ENCODE measurements at places on chromosomes 4 and X.

GRCh38 chr4:125891597-125892258, 577.0 kb downstream of the FAT4 start:
- DNase-seq: no peak

DNA sequence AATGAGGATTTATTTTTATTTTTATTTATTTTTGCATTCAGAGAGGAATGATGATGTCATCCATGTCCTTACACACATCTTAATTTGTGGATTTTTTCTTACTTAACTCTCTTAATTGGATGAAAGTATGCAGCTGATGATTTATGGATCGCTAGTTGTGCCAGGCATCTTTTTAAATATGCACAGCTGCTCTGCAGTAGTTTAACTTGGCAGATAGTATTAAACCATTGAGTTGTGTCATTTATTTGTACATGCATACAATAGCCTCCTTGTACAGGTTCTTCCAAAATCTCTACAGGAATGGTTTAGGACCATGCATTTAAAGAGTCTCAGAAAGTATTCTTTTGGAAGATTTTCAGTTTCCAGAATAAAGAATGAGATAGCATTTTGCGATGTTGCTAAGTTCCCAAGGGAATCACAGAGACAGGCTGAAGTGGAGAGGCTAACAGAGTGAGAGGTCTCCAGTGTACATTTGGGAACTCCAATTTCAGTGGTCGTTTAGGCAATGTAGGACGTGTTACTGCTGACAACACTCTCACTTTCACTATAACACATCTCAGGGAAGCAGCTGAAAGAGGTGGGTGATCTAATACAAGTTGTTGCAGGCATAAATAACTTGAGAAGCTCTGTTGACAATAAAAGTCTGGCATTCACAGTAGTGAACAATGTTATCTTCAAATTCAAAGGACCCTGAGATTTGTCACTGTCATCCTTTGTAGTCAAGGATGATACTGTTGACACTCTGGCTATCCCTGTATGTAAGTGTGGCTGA, 49.9 kb upstream of the SCRG1 start:
- no peak for DNase-seq

DNA sequence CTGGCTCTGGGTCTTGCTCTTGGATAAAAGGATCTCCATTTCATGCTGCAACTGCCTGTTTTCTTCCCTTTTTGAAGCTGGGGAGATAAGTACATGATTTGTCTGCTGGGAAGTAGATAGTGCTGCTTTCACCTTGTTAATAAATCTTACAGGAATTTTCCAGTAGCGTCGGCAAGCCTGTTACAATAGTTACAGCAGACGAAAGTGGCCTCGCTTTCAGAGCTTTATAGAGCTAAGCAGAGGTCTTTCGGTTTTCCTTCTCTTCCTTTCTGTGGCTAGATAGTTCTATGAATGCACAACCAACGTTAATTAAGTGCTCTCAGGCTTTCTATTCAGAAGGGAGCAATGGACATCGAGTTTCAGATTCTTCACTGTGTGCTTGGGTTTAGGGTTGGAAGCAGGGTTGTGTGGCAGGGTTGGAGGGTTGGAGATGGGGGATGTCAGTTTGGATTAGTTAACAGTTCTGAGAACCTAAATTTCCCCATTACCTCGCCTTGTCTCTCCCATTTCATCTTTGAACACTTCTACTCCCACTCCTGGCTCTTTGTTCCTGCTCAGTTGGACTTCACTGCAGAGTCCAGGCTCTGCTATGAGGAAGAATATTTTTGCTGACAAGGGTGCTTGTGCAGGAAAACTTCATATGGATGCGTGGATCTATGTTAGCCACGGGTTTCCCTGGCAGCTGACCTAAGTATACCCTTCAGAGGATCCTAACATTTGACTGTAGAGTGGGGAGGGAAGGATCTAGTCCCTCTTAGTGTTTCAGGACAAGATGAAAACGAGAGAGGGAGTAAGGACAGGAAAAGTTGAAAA, 237.9 kb downstream of the ARHGAP10 start:
- DNase-seq: no peak

DNA sequence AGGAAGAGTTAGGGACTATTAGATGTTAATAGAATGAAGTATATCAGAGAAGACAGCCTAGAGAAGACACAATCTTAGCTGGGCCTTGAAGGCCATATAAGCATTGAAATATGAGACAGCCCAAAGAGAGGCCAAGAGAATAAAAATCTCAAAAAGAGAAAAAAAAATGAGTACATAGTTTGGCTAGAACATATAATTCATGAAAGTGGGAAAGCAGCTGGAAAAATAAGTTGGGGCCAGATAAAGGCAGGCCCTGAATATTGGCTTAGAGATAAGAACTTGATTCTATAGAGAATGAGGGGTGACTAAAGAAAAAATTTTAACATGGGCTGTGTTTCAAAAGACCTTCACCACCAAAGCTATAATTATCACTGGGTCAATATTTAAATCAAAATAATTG, 7.4 kb upstream of the UTP3 start:
- DNase-seq: no peak

DNA sequence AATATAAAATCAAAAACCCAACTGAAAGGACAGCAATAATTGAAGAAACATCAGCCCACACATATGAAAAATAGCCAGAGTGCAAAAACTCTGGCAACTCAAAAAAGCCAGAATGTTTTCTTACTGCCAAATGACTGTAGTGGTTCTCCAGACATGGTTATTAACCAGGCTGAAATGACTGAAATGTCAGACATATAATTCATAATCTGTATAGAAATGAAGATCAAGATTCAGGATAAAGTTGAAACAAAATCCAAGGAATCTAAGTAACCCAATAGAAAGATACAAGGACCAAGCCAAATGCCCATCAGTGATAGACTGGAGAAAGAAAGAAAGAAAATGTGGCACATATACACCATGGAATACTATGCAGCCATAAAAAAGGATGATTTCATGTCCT, 553.3 kb upstream of the KLHL4 start:
- no peak for DNase-seq

- no peak for DNase-seq
Measured at GRCh38 chr4:52091801-52092200, 40.7 kb downstream of the SPATA18 start.

DNA sequence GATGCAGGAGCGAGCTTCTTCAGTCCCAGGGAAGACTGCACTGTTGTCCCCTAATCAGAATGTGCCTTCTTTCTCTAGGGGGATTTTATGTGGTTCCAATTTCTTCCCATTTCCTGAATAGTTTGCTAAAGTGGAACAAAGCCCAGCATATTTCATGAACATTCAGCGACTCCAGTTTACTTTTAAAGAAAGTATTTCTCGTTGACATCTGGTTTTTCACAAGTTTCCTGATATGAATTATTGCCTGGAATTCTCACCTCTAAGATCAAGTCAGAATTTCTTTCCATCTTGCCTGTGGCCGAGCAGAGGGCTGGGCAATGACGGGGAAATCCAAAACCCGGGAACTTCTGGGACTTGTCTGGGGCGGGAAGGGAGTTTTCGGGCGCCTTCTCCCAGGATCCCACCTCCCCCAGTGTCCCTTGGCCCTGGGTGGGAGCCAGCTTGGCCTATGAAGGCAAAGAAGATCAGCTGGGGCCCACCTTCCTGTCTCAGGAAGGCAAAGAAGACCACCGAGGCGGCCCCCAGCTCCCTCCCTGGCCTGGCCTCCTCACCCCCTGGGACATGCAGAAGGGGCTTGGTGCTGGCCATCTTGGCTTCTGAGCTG, 15.4 kb downstream of the SORCS2 start:
- DNase-seq: no peak

DNA sequence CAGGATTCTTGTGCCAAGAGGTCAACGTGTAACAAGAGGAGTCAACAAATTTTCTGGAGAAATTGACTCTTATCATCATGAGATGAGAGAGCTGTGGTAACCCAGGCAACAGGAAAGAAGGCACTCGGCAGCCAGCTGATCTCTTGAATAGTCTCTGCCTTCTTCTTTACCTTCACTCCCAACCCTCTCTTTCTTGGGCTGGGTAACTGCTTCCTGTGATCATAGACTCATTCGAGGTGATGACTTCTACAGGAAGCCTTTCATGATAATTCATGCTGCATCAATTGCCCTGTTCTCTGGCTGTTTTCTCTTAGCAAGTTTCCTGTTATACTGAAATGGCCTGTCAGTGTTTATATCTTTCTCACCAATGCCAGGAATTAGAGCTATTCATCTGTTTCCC, 70.8 kb upstream of the FSTL5 start:
- no peak for DNase-seq

GRCh38 chr4:33959519-33959918, 2284.8 kb downstream of the ARAP2 start:
- no peak for DNase-seq

GRCh38 chrX:1679238-1679637, 64.4 kb downstream of the ASMT start:
- no peak for DNase-seq

GRCh38 chrX:133265331-133265730, 47.2 kb upstream of the TFDP3 start:
- no peak for DNase-seq

DNA sequence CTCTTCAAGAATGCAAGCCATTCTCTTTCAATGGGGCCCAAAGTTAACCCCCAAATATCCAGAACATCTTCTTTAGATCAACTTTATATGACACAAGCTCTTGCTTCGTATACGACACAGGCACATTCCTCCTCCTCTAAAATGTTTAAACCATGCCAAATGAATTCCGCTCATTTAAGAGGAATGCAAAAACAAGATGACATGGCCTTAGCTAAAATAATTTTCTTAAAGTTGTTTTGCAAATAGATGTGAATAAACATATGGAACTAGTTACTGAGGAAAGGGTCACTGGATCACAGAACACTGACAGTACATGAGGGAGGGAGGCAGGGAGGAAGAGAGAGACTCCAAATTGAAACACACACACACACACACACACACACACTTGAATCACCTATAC, 97.4 kb downstream of the RASL11B start:
- DNase-seq: no peak

DNA sequence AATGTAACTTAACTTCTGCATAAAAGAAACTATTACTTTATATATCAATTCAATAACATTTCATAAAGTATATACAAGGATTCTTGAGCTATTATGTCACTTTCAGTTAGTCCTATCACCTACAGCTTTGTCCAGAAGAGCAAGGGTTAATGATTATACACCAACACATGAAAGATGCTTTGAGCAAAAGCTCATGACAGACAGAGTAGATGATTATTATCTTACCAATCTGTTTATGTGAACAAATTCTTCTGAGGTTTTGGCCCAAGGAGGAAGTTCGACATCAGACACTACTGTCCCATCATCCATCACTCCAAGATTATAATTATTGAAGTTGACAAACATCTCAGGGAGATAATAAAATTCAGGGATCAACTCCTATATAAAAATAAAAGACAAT, 166.7 kb upstream of the MAB21L2 start:
- DNase-seq: no peak

GRCh38 chrX:68588602-68589371, 58.7 kb upstream of the STARD8 start:
- DNase-seq: no peak

- DNase-seq: no peak
Measured at GRCh38 chr4:141339966-141340365, 119.3 kb downstream of the ZNF330 start.

DNA sequence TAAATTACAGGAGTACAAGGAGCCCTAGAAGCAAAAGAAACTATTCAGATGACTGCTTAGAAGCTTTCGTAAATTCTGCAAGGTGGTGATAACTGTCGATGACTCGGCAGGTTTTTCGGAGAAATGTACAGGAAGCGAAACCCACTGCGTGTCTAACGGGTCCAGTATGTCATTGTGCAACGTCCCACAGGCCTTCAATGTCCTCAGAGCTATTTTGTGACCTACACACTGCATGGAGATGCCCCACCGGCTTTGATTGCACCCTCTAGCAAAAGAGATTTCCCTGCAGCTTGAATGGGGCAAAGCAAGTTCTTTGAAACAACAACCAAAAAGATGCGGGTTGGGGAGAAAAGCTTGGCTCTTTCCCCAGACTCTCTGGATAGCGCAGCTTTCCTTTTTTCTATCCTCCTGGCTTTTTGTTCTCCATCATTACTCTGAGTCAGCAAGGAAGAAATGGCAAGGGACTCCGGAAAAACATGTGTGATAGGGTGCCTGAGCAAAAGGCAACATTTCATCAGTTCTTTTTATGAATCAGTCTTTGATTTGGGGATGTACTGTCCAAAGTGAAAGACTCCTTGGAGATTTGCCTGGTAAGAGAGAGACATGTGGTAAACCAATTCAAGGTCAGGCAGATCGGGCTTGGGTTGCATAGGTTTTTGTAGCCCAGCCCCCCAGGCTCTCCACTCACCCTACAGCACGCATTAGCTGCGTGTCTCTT, 112.0 kb upstream of the TBL1X start:
- peak; percentile 31 for DNase-seq

GRCh38 chr4:142383800-142384470, 462.2 kb downstream of the INPP4B start:
- DNase-seq: no peak

DNA sequence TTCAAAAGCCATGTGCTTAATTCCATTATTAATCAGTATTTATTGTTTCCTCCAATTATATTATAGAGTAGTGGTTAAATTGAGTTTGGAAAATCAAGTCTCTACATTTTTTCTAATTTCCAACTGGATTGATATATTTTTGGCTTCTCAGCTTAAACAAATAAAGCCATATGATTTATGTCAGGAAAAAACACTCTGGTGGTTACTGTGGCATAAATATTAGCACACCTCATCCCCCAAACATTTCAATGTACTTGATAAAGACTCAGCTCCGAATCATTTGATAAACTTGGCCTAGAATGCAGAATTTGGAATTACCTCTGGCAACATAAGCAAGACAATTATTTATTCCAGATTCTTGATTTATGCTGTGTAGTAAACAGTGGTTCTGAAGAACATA, 2313.8 kb downstream of the ARAP2 start:
- no peak for DNase-seq

DNA sequence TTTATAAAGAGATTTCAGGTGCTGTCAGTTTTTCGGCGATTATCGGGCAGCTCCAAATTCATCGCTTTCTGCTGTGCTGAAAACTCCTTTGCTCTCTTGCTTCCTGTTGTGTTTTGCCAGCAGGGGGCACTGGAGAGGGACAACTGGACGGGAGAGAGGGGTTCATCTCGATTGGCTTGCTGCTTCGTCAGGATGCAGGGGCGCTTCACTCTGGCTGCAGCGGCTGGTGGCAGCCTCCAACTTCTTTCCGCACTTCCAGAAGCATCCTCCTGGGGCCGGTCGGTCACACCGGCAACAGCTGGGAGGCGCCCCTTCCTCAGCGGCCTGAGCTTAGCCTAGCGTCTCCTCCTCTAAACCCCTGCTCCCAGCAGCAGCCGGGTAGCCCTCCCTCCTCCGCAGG, 29.5 kb downstream of the MSL3 start:
- peak; percentile 75 for DNase-seq

DNA sequence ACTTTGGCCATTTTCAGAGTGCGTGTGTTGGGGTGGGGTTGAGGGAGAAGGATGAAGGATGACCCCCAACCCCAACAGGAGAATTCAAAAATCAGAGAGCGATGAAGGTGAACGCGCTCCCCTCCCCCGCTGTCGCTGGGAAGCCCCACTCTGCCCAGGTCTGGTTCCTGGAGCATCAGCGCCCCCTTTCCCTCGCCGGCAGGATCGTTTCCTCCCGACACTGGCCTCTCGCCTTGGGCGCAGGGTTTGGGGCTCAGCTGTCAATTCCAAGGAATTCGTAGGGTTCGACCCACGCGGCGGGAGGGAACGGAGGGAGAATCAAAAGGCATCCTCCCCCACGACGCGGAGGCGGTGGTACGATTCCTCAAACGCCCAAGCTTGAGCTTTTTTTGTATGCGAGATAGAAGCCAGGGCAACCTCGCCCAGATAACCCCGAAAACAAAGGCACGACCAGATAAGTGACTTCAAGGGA, 1.0 kb upstream of the PDGFRA start:
- DNase-seq: peak; percentile 63

- peak; percentile 24 for DNase-seq
Measured at GRCh38 chr4:6658597-6659075, 18.2 kb downstream of the MRFAP1 start.
